ENCODE measurements at places on chromosomes 2 and 18.

GRCh38 chr2:69741229-69741574, 732 bp upstream of the ANXA4 start:
- DNase-seq, result peak; percentile 7

DNA sequence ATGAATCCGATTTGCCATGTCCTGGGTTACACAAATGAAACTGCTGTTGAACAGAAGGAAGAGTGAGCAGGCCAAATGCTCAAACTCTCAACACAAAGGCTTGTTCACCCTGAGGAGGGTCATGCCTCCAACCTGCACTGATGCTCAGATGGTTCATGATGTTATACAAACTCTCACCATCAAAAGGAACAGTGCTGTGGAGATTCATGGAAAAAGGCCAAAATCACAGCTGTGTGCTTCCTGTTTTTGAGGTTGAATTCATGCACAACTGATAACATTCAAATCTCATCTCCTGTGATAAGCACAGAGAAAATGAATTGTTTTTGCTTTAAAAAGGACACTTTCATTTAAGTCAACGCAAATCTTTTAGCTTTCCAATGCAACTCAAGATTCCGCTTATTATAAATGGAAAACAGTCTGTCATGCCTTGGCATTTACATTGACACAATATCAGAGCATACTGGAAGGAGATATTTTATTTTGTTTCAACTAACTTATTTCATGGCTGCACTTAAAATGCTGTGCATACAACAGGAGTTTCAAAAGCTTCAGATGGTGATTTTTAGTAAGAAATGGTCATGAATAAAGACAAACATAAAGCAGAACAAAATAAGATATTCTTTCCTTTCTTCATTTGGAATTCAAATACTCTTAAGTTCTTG, 22.2 kb upstream of the TTN start:
- no peak for DNase-seq

- no peak for DNase-seq
These were observed 6.5 kb downstream of the GLS start for GRCh38 chr2:190887089-190887488.

DNA sequence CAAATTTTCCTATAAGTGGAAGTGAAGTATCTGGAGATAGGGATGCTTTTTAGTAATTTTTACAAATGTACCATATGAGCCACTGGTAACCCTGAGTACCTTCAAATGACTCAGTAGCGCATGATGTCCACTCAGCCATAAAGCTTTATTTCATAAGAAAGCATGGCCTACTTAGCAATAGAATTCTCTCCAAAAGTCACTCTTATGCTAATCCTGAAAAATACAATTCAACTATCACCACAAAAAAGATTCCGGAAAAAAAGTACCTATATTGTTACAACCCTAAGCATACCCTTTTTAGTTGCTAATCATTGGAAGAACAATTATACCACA, 732.2 kb downstream of the SOCS6 start:
- no peak for DNase-seq

- no peak for DNase-seq
These were observed 101.2 kb downstream of the KCTD18 start for GRCh38 chr2:200408428-200409316.

DNA sequence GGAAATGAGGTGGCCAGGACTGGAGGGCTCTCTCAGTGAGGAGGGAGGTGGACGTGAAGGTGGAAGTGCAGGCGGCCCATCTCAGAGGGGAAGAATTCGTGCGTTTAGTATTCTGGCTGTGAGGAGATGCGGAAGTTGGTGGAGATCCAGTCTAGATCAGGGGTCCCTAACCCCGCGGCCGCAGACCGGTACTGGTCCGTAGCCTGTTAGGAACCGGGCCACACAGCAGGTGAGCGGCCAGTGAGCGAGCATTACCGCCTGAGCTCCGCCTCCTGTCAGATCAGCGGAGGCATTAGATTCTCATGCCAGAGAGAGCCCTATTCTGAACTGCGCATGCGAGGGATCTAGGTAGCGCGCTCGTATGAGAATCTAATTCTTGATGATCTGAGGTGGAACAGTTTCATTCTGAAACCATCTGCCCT, 1.6 kb upstream of the FHOD3 start:
- no peak for DNase-seq
